ENCODE measurements at places on chromosomes 11 and 22.

GRCh38 chr11:47572715-47573255 is 6.0 kb downstream of the KBTBD4 start:
- DNase-seq: no peak

DNA sequence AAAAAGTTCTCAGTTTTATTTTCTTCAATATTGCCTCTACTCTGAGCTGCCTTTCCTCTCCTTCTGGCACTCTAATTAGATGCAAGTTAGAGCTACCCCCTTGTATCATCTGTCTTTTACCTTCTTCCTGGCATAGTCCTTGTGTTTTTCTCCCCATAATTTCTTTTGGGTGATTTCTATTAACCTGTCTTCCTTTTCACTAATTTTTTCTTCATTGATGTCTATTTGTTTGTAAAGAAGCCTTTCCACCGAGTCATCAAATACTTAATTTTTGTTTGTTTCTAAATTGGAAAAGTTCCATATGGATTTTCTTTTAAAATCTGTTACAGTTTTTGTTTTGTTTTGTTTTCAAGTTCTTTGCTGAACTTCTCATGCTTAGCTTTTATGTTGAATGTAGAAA is 558.1 kb downstream of the TBC1D22A start:
- no peak for DNase-seq

DNA sequence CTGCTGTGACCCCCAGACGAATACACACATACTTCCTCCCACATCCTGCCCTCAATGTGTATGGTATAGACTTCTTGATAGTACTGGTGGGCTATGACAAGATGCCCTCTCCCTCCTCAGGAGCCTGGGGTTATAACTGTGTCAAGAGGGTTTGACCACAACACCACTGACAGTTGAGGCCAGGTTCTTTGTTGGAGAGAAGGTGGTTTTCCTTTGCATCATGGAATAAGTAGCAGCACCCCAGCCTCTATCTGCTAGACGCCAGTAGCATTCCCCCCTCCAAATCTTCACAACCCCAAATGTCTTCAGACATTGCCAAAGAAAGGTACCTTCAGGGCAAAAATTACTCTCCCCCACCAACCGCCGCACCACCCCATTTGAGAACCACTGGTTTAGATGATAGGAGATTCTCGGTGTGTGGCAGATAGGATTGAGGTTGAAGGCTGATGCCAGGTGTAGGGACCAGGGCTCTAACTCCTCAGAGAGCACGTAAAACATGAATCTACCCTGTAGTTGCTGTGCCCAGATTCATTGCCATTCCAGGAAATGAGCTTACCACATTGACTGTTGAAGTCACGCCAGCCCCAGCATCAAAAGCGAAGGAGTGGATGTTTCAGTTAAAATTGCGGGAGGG is 5.5 kb upstream of the MYO18B start:
- DNase-seq: no peak

- DNase-seq: peak; percentile 29
These were observed 6.9 kb upstream of the NRXN2 start for GRCh38 chr11:64729851-64730382.

- DNase-seq: peak; percentile 72
These were observed 49.5 kb upstream of the HSPA8 start for GRCh38 chr11:123111465-123111864.
